ENCODE measurements at places on chromosomes 4 and X. TPM values are rescaled to one million over a fixed set of nuclear protein-coding genes. Genes with fewer than 3 reads are reported as not detected.

The SORCS2 gene
- 0.50 TPM for polyA plus RNA-seq

The PABPC1L2B gene
- polyA plus RNA-seq: not detected

DNA sequence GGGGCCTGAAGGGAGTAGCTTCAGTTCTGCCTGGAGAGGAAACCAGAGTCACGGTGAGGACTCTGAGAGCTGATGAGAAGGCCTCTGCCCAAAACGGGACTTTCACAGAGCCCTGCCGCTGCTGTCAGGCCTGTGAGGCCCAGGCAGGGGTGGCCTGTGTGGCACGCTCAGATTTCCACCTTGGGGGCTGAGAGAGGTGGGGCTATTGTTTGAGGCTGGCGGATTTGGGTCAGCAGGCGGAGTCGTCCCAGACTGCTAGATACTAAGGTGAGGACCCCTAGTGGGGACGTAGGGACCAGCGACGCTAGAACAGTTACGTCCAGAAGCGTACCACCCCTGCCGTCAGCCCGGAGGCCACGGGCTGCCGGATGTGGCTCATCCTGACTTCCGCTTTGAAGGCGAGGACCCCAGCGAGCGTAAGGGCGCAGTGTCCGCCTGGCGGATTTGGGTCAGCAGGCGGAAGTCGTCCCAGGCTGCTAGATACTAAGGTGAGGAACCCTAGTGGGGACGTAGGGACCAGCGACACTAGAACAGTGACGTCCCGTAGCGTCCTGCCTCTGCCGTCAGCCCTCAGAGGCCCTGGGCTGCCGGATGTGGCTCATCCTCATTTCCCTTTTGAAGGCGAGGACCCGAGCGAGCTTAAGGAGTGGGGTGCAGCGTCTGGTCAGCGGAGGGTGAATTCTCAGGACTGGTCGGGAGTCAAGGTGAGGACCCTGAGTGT, at the start of gene MAGEB1:
MAGEB1 (plus strand) TSS at position 378 of the 721 bp plus-strand sequence. CDS start 3,348 bp downstream, outside the sequence.
- H3K36me3 ChIP-seq: no peaks in the 10 kb centered on the region
- H3K4me3 ChIP-seq: no peak within 1 kb of the TSS
- DNase-seq: no peak
- no peak within 1 kb of the TSS for H3K27ac ChIP-seq

The SPATA18 gene
- polyA plus RNA-seq: 0.43 TPM

The DGKK gene
- not detected for polyA plus RNA-seq

GRCh38 chrX:55451626-55451989, 319 bp upstream of the MAGEH1 start:
- peak overlapping the region; percentile 51 for H3K4me3 ChIP-seq
- H3K36me3 ChIP-seq: no peaks in the 10 kb centered on the region
- peak overlapping the region; percentile 85 for H3K27ac ChIP-seq
- no peak for DNase-seq

The TRIM61 gene
- 0.76 TPM for polyA plus RNA-seq

The KLHL4 gene
- 1.5 TPM for polyA plus RNA-seq

The AFP gene
- polyA plus RNA-seq: not detected

DNA sequence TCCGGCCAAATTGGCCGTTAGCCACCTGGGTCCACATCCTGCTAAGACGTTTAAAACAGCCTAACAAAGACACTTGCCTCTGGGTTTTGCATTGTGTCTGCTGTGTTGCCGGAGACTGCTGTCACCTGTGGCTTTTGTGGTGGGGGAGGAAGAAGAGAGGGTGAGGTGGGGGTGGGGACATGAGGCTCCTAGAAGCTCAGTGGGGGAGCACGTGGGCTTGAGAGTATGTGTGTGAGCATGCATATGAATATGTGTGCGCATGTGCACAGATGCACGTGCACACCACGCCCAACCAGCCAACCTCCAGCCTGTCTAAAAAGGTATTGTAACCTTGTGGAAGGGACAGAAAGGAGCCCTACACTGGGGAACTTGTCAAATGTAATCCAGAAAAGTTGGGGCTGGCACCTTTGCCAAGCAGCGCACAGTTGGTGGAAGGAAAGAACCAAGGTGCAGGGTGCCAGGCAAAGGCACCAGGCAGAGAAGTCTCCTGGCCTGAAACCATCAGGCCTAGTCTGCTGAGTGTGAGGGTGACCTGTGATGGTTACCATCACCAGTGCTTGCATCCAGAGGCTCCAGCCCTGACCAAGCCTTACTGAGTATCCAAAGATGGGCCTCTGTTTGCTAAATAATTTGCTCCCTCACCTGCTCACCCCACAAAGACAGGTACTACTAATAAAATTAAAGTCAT, 10.1 kb upstream of the SASH3 start:
- no peaks in the 10 kb centered on the region for H3K4me1 ChIP-seq
- no peaks in the 10 kb centered on the region for H3K36me3 ChIP-seq
- no peak overlapping the region for H3K27ac ChIP-seq
- no peak for DNase-seq

GRCh38 chr4:40200875-40201801, 4.3 kb downstream of the RHOH start:
- H3K4me1 ChIP-seq: no peaks in the 10 kb centered on the region
- no peak for DNase-seq
- H3K27ac ChIP-seq: no peak overlapping the region
- H3K27me3 ChIP-seq: no peaks in the 10 kb centered on the region
- no peaks in the 10 kb centered on the region for H3K36me3 ChIP-seq
- H3K4me3 ChIP-seq: no peak overlapping the region

All from heart left ventricle (tissue), 16 donors.